ENCODE measurements at places on chromosomes 6 and 20.
A peak's percentile ranks its signal among the peaks of the same experiment; 100 is the strongest.

- no peak for DNase-seq
Measured at GRCh38 chr6:140175486-140175885, 801.0 kb upstream of the CITED2 start.

GRCh38 chr20:33787253-33787891 is 23.8 kb upstream of the CHMP4B start:
- DNase-seq: no peak

- peak; percentile 60 for DNase-seq
Measured at GRCh38 chr6:134097114-134097707, 44.8 kb upstream of the SLC2A12 start.

GRCh38 chr6:114195631-114196403 is 147.0 kb downstream of the HS3ST5 start:
- DNase-seq: no peak

GRCh38 chr6:40681622-40682021 is 94.5 kb upstream of the LRFN2 start:
- DNase-seq: no peak

DNA sequence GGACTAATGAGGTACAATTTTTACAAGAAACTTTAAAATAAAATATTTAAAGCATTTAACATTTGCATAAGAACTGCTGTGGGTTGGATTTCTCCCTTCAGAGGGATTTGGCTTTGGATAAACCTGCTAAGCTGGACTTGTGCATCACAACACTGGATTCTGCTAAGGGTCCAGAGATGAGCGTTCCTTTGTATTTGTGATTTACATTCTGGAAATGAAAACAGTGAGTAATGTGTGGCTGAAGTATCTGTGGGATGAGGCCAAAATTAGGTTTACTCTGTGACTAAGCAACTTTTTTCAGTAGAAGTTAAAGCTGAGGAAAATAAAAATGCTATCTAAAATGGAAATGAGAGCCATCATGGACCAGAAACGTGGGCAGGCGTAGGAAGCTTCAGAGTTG is 494.3 kb downstream of the EPM2A start:
- DNase-seq: no peak
